Upper lobe of right lung (tissue), 1 donor: ENCODE measurements at places on chromosomes 5 and 9. TPM values are rescaled to one million over a fixed set of nuclear protein-coding genes. Genes with fewer than 3 reads are reported as not detected.

GRCh38 chr5:151255621-151256286 is 2.8 kb downstream of the GM2A start:
- no peaks in the 10 kb centered on the region for H3K27me3 ChIP-seq
- H3K36me3 ChIP-seq, result no peaks in the 10 kb centered on the region
- H3K4me1 ChIP-seq, result peaks cover 15% of the 10 kb centered on the region
- no peak overlapping the region for H3K4me3 ChIP-seq
- DNase-seq, result no peak
- no peak overlapping the region for H3K27ac ChIP-seq

GRCh38 chr5:50751064-50751657 is 84.7 kb downstream of the PARP8 start:
- H3K4me3 ChIP-seq, result no peak overlapping the region
- peaks cover under 1% of the 10 kb centered on the region for H3K4me1 ChIP-seq
- no peak for DNase-seq
- no peaks in the 10 kb centered on the region for H3K36me3 ChIP-seq
- H3K27ac ChIP-seq, result no peak overlapping the region

DNA sequence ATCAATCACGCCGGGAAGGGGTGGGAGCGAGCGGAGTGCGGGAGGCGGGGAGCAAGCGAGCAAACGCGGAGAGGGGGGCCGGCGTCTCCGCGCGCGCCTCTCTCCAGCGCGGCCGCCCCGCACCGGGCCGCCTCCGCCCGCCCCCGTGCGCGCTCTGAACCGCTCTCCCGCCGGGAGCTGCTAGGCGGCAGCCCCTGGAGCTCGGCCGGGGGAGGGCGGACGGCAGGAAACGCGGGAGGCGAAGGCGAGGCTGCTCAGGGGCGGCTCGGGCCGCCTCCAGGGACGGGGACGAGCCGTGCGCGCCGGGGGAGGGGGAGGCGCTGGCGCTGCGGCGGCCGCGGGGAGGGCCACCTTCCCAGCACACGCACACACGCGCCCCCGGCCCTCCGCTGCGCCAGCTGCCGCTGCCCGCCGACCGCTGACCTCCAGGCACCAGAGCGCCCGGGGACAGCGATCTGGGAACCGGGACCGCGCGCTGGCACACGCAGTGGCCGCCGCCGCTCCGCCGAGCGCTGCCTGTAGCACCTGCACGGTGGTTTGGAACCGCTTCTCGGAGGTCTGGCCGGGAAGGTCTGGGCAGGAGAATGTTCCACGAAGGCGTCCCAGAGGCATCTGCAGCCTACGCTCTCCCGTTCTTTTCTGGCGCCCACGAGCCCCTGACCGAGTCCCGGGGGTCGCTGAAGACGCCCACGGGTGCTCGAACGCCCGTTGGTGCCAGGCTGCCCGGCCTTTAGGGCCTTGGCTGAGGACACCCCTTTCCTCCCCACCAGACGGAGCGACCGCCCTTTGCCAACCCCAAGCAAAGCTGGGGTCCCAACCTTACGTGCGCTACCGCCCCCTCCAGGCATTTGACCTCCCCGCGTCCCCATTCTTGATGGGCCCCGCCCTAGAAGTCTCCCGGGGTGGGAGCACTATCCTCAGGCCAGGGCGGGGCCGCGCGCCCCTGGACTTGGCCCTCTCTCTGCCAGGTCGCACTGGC is at the start of gene GABBR2:
GABBR2 (minus strand) TSS at position 3 of the 979 bp plus-strand sequence. CDS start 198 bp downstream, outside the sequence.
- H3K27me3 ChIP-seq, result peaks cover 68% of the 10 kb centered on the region
- no peaks in the 10 kb centered on the region for H3K36me3 ChIP-seq
- H3K4me3 ChIP-seq, result no peak within 1 kb of the TSS
- H3K4me1 ChIP-seq, result peaks cover 5% of the 10 kb centered on the region

DNA sequence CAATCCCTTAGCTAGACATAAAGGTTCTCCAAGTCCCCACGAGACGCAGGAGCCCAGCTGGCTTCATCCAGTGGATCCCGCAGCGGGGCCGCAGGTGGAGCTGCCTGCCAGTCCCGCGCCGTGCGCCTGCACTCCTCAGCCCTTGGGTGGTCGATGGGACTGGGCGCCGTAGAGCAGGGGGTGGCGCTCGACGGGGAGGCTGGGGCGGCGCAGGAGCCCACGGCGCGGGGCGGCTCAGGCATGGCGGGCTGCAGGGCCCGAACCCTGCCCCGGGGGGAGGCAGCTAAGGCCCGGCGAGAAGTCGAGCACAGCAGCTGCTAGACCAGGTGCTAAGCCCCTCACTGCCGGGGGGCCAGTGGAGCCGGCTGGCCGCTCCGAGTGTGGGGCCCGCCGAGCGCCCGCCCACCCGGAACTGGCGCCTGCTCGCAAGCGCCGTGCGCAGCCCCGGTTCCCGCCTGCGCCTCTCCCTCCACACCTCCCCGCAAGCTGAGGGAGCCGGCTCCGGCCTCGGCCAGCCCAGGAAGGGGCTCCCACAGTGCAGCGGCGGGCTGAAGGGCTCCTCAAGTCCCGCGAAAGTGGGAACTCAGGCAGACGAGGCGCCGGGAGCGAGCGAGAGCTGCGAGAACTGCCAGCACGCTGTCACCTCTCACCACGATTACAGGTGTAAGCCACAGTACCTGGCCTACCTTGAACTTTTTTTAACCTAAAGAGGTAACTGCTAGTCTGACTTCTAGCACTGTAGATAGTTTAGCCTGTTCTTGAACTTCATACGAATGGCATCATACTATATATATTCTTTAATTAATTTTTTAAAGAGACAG is 35.5 kb downstream of the PTGS1 start:
- H3K4me3 ChIP-seq, result no peak overlapping the region
- no peaks in the 10 kb centered on the region for H3K36me3 ChIP-seq
- H3K27me3 ChIP-seq, result no peaks in the 10 kb centered on the region
- H3K27ac ChIP-seq, result no peak overlapping the region
- no peaks in the 10 kb centered on the region for H3K4me1 ChIP-seq
- no peak for DNase-seq

Gene PDE6A
- total RNA-seq, result 0.09 TPM

Gene FBLL1
- not detected for total RNA-seq
